ENCODE measurements at places on chromosomes 3 and 15. TPM values are rescaled to one million over a fixed set of nuclear protein-coding genes. Genes with fewer than 3 reads are reported as not detected.
A peak's percentile ranks its signal among the peaks of the same experiment; 100 is the strongest.

DNA sequence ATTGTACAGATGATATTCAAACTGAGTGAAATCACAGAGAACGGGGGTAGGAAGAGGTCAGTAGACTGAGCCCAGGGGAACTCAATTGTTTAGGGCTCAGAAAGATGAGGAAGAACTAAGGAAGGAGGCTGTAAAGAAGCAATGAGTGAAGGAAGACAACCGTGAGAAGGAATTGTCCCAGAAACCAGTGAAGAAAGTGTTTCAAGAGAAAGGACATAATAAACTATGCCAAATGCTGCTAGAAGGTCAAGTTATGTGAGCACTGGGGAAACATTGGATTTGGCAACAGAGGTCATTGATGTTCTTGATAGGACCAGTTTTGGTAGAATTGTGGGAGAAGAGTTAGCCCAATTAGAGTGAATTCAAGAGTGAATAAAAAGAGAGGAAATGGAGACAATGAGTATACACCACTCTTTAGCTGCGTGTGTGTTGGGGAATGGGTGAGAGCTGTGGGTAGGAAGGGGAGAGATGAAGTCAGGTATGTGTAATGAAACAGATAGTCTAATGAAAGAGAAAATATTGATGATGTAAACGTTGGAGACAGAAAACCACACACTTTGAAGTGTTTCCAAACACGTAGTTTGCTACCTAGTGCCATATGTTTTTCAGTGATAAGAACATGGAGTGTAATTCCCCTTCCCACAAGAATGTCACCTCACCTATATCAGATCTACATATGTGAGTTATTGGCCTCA, 42.5 kb upstream of the MME start:
- no peaks in the 10 kb centered on the region for H3K36me3 ChIP-seq
- no peak for DNase-seq
- H3K4me3 ChIP-seq = no peak overlapping the region
- H3K4me1 ChIP-seq = no peaks in the 10 kb centered on the region

RTP3 gene
- total RNA-seq = not detected

PAK6 gene
- 7.0 TPM for total RNA-seq

DNA sequence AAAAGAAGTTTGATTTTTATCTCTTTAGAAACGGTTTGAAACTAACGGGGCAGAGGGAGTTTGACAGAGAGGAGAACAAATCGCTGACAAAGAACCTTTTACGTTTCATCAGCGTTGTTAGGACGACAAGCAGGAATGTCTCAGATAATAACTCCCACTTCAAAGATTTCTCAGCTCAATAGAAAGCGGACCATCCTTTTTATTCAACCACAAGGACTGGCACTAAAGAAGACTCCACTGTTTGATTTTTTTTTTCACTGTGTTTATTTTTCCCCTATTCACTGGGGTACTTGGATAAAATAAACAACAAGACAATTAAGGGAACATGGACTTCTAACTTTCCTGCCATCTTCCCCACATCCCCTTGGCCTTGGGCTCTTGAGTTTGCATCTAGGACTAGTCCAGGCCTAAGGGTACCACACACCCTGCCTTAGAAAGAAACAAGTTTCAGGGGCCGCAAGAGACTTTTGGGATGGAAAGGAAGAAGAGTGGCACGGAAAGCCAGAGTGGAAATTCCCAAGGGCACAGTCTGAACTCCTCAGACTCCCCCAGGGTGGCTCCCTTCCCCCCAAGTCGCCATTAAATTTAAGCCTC, 19.0 kb downstream of the ZIC4 start:
- no peaks in the 10 kb centered on the region for H3K27me3 ChIP-seq
- no peak for DNase-seq
- no peaks in the 10 kb centered on the region for H3K4me1 ChIP-seq

DNA sequence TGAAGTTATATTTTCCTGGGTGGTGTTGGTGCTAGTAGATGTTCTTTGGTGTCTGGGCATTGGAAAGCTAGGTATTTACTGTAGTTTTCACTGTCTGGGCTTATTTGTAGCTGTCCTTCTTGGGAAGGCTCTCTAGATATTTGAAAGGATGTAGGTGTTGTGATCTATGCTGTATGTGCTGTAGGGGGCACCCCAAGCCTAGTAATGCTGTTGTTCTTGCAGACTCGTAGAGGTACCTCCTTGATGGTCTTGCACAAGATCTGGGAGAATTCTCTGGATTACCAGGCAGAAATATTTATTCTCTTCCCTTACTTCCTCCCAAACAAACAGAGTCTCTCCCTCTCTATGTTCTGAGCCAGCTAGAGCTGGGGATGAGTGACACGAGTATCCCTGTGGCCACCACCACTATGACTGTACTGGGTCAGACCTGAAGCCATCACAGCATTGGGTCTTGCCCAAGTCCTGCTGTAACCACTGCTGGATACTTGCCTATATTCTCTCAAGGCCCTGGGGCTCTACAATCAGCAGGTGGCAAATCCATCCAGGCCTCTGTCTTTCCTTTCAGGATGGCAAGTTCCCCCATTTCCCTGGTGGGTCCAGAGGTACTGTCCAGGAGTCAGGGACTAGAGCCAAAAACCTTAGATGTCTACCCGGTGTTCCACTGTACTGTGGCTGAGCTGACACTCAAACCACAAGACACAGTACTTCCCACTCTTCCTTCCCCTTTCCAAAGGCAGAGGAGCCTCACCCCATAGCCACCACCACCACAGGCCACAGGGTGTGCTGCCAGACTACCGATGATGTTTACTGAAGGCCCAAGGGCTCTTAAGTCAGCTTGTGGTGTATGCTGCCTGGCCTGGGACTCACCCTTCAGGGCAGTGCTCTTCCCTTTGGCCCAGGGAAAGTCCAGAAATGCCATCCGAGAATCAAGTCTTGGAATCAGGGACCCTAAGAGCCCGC, 195.2 kb upstream of the DPPA4 start:
- H3K36me3 ChIP-seq = no peaks in the 10 kb centered on the region
- H3K27me3 ChIP-seq = no peaks in the 10 kb centered on the region
- H3K4me3 ChIP-seq = no peak overlapping the region
- peak overlapping the region; percentile 4 for H3K27ac ChIP-seq
- H3K4me1 ChIP-seq = peaks cover 15% of the 10 kb centered on the region

ZNF662 gene
- 1.1 TPM for total RNA-seq

DNA sequence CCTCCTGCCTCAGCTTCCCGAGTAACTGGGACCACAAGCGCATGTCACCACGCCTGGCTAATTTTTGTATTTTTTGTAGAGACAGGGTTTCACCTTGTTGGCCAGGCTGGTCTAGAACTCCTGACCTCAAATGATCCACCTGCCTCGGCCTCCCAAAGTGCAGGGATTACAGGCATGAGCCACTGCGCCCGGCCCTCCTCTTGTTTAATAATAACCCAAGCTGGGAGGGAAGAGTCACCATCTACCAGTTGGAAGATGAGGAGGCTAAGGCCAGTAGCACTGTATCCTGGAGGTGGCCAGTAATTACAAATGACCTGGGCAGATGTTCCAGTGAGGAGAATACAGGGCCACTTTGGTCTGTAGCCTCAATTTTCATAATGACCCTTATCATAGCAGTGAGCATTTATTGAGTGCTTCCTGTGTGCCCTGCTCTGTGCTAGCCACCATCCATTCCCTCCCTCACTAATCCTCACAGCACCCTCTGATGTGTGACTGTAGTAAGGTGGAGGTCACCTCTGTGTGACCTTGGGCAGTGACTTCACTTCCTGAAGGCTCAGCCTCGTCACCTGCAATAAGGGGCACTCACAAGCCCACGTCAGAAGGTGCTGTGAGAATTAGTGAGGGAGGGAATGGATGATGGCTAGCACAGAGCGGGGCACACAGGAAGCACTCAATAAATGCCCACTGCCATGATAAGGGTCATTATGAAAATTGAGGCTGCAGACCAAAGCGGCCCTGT, 64.2 kb downstream of the ABTB1 start:
- no peaks in the 10 kb centered on the region for H3K36me3 ChIP-seq
- H3K27me3 ChIP-seq = no peaks in the 10 kb centered on the region
- peaks cover 21% of the 10 kb centered on the region for H3K4me1 ChIP-seq

C3orf70 gene
- 0.12 TPM for total RNA-seq

- no peaks in the 10 kb centered on the region for H3K27me3 ChIP-seq
- H3K4me1 ChIP-seq = no peaks in the 10 kb centered on the region
- no peak overlapping the region for H3K27ac ChIP-seq
- H3K36me3 ChIP-seq = no peaks in the 10 kb centered on the region
- DNase-seq = no peak
These were observed 313.1 kb downstream of the CADM2 start for GRCh38 chr3:85271911-85272310.

CCDC39 gene
- total RNA-seq = not detected

TBL1XR1 gene
- total RNA-seq = 206 TPM

DNA sequence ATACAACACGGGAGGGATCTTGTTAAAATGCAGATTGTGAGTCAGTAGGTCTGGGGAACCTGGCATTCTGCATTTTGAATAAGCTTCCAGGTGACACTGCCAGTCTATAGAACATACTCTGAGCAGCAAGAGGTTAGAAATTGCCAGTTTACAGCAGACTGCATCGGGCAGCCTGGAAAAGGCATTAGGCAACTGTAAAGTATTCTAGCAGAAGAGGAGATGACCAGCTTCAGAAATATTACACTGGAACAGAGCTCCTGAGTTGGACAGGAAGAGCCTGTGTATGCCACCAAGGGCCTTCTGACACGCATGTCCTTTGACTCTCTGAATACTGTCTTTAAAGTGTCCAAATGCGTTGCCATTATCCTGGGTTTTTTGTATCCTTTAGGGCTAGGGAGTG, 2.5 kb upstream of the ACAN start:
- H3K4me1 ChIP-seq = no peaks in the 10 kb centered on the region
- no peak overlapping the region for H3K4me3 ChIP-seq
- H3K27ac ChIP-seq = no peak overlapping the region
- H3K27me3 ChIP-seq = peaks cover 99% of the 10 kb centered on the region
- no peak for DNase-seq
- H3K36me3 ChIP-seq = no peaks in the 10 kb centered on the region

DNA sequence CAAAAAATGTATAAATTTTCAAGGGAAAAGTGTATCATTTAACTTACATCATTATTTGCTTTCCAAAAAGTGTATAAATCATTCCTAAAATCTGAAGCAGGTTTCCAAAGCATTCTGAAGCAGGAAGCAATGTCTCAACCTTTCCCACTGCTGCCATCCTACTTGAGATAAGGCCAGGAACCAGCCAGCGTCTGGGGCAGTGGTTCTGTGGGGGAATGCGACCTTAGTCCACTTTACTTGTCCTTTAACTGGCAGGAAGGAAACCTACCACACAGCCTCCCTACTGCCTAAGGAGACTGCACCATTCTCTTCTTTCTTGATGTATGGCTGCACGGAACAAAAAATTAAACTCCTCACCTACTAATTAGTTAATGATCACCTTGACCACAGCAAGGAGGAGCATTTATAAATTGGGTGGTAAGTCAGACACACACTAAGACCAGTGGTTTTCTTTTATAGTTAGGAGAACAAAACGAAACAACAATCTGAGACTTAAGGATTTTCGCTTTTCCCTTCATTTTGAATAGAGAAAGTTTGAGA, 3.7 kb downstream of the SORD start:
- DNase-seq = peak; percentile 16
- H3K4me3 ChIP-seq = no peak overlapping the region
- peaks cover 13% of the 10 kb centered on the region for H3K36me3 ChIP-seq
- no peaks in the 10 kb centered on the region for H3K27me3 ChIP-seq

DNA sequence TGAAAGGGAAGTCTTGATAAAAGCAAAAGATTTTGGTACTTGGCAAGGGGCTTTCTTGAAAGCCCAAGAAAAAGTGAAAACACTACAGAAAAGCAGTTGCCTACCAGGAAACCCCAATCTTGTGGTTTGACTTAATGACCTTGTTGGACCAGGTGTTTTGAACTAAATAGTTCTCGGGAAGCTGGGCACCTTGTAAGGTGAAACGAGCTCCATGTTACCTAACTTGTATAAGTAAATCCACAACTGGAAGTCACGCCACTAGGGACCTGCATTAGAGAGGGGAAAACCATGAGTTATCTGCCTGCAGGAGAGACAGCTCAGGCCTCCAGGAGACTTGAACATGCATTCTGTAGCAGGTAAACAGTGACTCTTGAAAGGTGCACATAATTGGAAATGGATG, 88.2 kb downstream of the GMPS start:
- no peak for DNase-seq
- H3K4me1 ChIP-seq = peaks cover 10% of the 10 kb centered on the region
- H3K36me3 ChIP-seq = peaks cover 6% of the 10 kb centered on the region

GRCh38 chr3:100437721-100438622, 36.6 kb downstream of the LNP1 start:
- H3K4me3 ChIP-seq = no peak overlapping the region
- no peak overlapping the region for H3K27ac ChIP-seq
- H3K4me1 ChIP-seq = no peaks in the 10 kb centered on the region
- no peaks in the 10 kb centered on the region for H3K27me3 ChIP-seq
- DNase-seq = no peak
- H3K36me3 ChIP-seq = no peaks in the 10 kb centered on the region

- no peak for DNase-seq
- H3K4me3 ChIP-seq = no peak overlapping the region
- peaks cover 10% of the 10 kb centered on the region for H3K4me1 ChIP-seq
- H3K36me3 ChIP-seq = no peaks in the 10 kb centered on the region
These were observed 951.6 kb downstream of the TUSC7 start for GRCh38 chr3:117660941-117661817.

DNA sequence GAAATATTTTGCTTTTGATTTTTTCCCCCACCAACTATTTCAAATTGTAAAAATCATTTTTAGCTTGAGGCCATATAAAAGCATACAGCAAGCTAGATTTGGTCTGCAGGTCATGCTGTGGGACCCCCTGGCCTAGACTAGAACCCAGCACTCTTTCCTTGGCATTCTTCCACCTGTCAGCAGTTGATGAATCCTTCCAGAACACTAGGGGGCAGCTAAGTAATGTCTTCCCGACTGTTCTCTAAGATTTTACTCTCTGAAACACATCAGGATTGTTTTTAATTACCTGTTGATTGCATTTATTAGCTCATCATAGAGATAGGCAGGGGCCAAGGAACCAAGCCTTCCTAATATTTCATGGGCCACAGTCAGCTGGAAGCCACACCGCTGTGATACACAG, 174.5 kb downstream of the CACNA1D start:
- H3K4me1 ChIP-seq = peaks cover 13% of the 10 kb centered on the region
- no peaks in the 10 kb centered on the region for H3K27me3 ChIP-seq
- DNase-seq = no peak
- H3K4me3 ChIP-seq = no peak overlapping the region

UBA7 gene
- total RNA-seq = 26.3 TPM

HTR3E gene
- not detected for total RNA-seq

GOLGA8N gene
- total RNA-seq = 0.45 TPM

MED12L gene
- 4.6 TPM for total RNA-seq

- H3K4me1 ChIP-seq = peaks cover 67% of the 10 kb centered on the region
- H3K27me3 ChIP-seq = no peaks in the 10 kb centered on the region
- H3K36me3 ChIP-seq = peaks cover 6% of the 10 kb centered on the region
These were observed 35.6 kb downstream of the DAPK2 start for GRCh38 chr15:64010719-64011118.

DNA sequence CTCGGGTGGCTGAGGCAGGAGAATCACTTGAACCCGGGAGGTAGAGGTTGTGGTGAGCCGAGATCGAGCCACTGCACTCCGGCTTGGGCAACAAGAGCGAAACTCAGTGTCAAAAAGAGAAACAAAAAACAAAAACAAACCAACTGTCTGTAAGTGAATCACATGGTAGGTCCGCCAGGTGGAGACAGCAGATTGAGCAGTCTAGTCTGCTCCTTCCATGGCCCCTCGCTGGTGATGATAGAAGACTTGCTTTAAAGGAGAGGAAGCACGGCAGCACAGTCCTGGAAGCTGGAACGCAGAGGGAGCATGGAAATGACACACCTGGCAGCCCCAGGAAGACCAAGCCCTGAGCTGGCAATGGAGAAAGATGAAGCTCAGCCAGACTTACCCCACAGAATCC, 31.4 kb upstream of the MGLL start:
- H3K27me3 ChIP-seq = peaks cover 31% of the 10 kb centered on the region
- H3K4me1 ChIP-seq = no peaks in the 10 kb centered on the region
- H3K36me3 ChIP-seq = no peaks in the 10 kb centered on the region
- H3K27ac ChIP-seq = no peak overlapping the region
- H3K4me3 ChIP-seq = no peak overlapping the region
- no peak for DNase-seq
